ENCODE measurements at places on chromosomes 3 and 15.
A peak's percentile ranks its signal among the peaks of the same experiment; 100 is the strongest.

DNA sequence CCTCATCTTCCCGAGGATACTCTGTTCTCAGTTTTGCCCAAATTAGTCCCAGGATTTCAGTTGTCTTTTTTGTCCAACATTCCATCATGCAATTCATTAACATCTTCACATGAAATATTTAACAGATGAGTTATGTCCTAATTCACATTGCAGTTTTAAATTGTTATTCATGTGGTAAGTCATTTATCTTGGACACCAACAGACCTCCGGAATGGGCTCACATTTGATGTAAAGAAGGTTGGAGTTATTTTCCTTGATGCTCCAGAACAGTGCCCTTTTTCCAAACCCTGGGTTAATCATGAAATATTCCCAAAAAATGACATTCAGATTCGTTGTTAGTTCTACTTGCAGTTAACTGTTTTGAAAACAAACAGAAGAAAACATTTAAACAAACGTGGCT is 32.8 kb upstream of the LRTM1 start:
- DNase-seq: no peak

- DNase-seq: peak; percentile 48
Measured at GRCh38 chr15:34366271-34367065, 528 bp downstream of the LPCAT4 start.

DNA sequence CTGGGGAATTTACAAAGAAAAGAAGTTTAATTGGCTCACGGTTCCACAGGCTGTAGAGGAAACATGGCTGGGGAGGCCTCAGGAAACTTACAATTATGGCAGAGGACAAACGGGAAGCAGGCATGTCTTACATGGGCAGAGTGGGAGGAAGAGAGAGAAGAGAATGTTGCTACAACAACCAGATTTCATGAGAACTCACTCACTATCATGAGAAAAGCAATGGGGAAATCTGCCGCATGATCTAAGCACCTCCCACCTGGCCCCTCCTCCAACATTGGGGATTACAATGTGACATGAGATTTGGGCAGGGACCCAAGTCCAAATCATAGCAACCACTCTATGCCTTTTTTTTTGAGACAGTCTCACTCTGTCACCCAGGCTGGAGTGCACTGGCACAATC is 28.8 kb downstream of the PCNP start:
- no peak for DNase-seq

DNA sequence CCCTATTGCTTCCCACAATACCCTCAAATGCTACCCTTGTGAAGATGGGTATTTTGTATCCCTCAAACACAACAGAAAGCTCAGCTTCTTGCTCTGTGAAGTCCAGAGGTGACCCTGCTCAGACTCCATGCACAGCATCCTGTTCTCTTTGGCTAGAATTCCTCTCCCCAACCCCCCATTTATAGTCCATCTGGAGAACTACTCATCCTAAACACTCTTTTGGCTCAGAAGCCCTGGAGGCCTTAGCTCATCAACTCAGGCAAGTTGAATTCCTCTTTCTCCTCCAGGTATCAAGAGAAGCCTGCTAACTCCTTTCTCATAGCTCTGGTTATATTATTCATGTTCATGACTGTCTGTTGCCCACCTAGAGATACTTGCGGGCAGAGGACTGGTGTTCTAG is 18.3 kb upstream of the GASK1A start:
- DNase-seq: no peak

DNA sequence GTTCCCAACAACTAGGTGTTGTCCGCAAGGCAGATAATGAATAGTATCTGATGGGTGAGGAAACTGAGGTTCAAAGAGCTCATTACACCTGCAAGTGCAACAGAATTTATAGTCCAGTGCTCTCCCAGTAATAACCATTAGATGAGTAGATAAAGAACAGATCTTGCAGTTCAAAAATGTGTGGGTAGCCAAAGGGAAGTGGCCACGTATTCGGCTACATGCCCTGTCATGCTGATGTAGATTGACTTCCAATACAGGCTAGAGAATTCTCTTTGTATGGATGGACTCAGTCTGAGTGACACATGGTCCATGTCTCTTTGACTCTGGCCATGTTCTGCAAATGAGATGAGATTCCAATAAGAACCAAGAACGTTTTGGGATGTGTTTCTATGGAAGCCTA is 187.9 kb upstream of the LPP start:
- DNase-seq: no peak

DNA sequence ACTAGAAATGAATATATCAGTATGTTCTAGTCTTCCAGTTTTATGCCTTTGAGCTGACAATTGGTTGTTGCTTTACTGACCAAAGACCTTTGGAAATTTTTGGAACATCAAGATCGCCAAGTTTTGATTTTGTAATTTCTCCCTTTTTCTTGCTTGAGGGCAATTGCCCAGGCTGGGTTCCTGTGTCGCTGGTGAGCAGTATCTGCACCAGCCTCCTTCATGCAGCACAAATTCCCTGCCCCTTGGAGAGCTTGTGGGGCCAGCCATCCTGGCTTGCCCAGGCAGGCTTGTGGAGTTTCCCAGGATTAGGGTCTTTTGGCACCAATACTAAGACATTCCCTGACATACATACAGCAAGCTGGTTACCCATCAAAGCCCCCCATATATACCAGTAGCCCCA is 37.9 kb upstream of the HACD2 start:
- DNase-seq: no peak

- DNase-seq: no peak
Measured at GRCh38 chr3:108215871-108216270, 6.4 kb downstream of the IFT57 start.

GRCh38 chr15:90709278-90709677 is 7.9 kb upstream of the BLM start:
- no peak for DNase-seq

- no peak for DNase-seq
Measured at GRCh38 chr3:15367059-15367458, 34.7 kb upstream of the SH3BP5 start.

- DNase-seq: no peak
Measured at GRCh38 chr3:170040418-170040817, 2.6 kb downstream of the GPR160 start.

GRCh38 chr3:95705786-95706418 is 1108.5 kb upstream of the EPHA6 start:
- no peak for DNase-seq

GRCh38 chr3:76997733-76998132 is 42.2 kb upstream of the ROBO2 start:
- no peak for DNase-seq

Data from activated T-helper 2 cell treated with anti-CD3 and anti-CD28 coated beads, Interferon-gamma antibody, Interleukin-2, Interleukin-4, amounts not matched to agents 10 μg/mL and 5 μg/mL and 100 μg/mL, durations not matched to agents 14 hours and 24 hours and 36 hours (primary cell).